Gastroesophageal sphincter (tissue), 4 donors: ENCODE measurements at places on chromosomes 12 and 14. TPM values are rescaled to one million over a fixed set of nuclear protein-coding genes. Genes with fewer than 3 reads are reported as not detected.
A peak's percentile ranks its signal among the peaks of the same experiment; 100 is the strongest.

ZNF641 gene
- 32.1 TPM for total RNA-seq

GRCh38 chr14:39581474-39581873, 149.2 kb upstream of the FBXO33 start:
- ATAC-seq, result no peak

DNA sequence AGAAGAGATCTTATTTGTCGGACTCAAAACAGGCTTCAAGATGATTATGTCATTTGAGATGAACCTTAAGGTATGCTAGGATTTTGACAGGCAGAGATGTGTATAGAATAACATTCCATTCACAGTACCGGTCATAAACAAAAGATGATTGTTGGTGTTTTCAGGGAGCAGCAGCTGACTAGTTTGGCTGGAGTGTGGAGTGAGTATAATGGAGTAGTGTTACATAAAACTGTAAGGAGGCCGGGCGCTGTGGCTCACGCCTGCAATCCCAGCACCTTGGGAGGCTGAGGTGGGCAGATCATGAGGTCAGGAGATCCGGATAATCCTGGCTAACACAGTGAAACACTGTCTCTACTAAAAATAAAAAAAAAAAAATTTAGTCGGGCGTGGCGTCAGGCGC, 23.9 kb downstream of the SERPINA10 start:
- ATAC-seq, result no peak

- no peak for ATAC-seq
Observed at GRCh38 chr12:109767991-109768900, 54.6 kb downstream of the FAM222A start.

ACYP1 gene
- 14.3 TPM for total RNA-seq

CLEC4C gene
- total RNA-seq, result not detected

GRCh38 chr12:117350140-117350539, 11.3 kb downstream of the NOS1 start:
- ATAC-seq, result no peak

ADCK1 gene
- 7.8 TPM for total RNA-seq

- ATAC-seq, result no peak
Observed at GRCh38 chr14:74846968-74847665, 28.8 kb downstream of the PROX2 start.

POU6F1 gene
- 22.9 TPM for total RNA-seq

- no peak for ATAC-seq
Observed at GRCh38 chr12:82458101-82458500, 99.8 kb downstream of the METTL25 start.

NTF3 gene
- 0.69 TPM for total RNA-seq

- no peak for ATAC-seq
Observed at GRCh38 chr14:34179727-34180126, 228.9 kb upstream of the EGLN3 start.

DNA sequence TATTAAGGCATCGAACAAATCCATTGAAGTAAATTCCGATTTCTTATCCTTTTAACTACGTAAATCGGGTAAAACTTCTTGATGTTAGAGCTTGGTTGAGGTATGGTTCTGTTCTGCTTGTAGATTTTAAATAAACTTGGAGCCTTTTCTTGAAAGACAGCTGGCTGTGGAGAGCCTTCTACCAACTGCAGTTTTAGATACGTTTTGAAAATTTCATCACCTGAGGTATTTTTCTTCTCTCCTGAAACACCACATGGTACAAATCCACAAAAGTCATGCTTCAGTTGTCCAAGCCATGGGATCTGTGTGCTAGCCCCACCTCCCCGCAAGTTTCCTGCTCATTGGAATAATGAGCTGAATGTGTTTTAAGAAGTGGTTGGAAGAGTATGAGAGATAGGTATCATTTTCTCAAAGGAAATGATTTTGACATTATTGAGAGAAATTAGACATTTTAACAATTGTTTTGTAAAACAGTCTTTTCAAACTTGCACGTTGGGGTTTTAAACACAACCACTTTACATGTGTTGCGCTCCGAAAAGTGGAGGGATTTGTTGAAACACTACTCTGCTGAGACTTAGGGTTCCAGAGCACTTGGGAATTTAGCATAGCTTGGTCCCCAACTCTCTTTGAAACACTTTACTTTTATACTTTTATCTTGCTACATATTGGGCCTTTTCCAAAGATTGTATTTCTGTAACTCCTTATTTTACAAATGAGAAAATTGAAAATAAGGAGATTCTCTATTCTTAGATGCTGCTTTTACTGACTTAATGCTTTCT, 1.4 kb downstream of the PPM1A start:
- no peak for ATAC-seq

GRCh38 chr14:50383618-50384225, 13.0 kb downstream of the CDKL1 start:
- ATAC-seq, result no peak

SLC25A47 gene
- not detected for total RNA-seq

GRCh38 chr14:52266179-52266578, 1.3 kb upstream of the PTGDR start:
- peak; percentile 79 for ATAC-seq

- ATAC-seq, result peak; percentile 82
Observed at GRCh38 chr14:91872517-91873470, 5.5 kb upstream of the TC2N start.

TBX3 gene
- 6.9 TPM for total RNA-seq

- ATAC-seq, result no peak
Observed at GRCh38 chr12:82057770-82058169, 298.6 kb upstream of the PPFIA2 start.

GRCh38 chr12:26539131-26539530, 293.9 kb downstream of the ITPR2 start:
- no peak for ATAC-seq

DNA sequence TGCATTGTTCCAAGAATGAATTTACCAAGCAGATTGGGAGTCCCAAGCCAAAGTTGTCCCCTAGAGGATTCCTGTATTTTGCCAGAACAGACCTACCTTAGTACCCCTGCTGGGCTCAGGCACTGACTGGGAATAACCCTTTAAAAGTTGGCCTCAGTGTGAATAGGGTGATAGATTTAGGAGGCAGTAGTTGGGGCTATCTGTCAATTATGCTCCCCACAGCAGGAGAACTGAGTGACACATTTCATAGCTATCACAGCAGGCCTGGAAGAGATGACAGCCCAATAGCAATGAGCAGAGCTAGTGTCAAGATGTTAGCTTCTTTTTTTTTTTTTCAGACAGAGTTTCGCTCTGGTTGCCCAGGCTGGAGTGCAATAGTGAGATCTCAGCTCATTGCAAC, 14.3 kb upstream of the LRP6 start:
- ATAC-seq, result no peak
